Right atrium auricular region (tissue), 2 donors: ENCODE measurements at places on chromosomes 5 and 9.

DNA sequence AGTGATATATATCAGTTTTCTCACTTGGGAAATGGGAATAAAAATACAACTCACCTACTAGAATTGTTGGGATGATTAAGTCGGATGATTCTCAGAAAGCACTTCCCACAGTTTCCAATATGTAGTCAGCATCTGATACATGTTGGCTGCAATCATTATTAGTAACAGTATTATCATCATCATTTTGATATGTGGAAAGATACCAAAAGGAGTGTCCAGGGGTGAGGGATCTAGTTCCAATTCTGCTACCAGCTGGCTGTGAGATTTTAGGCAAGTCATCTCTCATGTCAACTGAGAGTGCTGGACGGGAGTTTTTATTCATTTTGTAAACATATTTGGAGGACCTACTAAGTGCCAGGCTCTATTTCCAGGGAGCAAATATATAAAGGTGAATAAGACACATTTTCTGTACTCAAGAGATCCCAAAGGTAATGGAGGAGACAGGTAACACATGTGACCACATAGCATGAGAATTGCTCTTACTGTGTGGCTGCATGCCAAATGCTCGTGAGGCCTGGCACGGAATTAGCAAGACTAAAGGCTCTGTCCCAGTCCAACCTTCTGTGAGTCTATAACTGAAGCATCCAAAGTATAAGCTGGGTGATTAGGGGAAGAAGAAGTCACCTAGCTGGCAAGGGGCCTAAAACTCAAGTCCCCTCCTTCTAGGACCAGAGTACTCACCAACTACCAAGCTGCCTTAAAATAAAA is 83.0 kb downstream of the GRIA1 start:
- no peak for DNase-seq

DNA sequence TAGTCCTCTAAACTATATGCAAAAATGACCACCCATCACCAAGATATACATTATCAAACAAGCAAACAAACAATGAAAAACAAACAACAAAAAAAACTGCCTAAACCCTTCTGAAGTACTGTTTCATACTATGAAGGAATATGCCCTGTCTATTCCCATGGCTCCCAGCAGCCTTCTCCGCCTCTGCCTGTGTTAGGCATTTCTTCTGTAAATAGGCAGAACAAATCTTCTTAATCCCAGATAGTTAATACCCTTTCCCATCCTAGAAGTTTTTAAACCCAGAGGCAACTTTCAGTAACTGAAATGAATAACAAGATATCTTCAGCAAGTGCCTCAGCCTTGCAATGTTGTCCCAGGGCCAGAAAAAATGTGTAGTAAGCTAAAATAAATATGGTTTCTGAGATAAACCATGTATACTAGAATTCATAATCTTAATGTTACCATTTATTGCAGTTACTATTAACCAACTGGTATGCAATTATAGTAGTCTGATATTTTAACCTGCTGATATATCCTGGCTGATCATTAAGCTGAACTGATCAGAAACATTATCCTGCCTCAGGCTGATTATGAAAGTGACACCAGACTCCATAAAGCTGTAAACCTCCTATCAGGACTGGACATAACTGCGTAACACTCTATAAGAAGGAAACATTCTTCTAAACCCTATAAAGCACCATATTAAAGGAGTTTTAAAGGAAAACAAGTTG is 68.5 kb downstream of the ANKRD31 start:
- DNase-seq = no peak

DNA sequence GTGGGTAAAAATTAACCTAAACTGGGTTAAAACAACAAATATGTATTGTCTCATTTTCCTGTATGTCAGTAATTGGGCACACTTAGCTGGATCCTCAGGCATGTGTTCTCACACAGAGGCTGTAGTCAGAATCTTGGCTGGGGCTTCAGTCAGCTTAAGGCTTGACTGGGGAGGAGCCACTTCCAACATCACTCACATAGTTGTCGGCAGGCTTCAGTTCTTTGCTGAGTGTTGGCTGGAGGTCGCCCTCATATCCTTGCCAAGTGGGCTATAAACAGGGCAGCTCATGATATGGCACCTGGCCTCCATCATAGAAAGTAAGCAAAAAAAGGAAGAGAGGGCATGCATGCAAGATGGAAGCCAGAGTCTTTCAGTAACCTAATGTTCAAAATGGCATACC is 173.0 kb downstream of the GIN1 start:
- no peak for DNase-seq

DNA sequence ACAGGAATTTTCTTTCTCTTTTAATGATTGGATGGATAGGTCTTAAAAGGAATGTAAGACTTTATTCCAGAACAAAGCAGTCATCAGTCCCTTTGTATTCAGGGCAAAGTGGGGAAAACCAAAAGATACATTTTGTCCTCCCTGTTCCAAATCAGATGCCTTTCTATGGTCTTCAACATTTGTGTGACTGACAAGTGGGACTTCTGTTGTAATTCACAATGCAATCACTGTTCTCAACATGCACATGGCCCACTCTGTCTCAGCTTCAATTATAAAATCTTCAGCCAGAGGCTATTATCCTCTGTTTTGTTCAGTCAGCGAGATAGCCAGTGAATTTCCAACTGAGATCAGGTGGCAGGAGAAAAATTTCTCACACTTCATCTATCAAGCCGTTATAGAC is 95.5 kb upstream of the ERBIN start:
- no peak for DNase-seq

DNA sequence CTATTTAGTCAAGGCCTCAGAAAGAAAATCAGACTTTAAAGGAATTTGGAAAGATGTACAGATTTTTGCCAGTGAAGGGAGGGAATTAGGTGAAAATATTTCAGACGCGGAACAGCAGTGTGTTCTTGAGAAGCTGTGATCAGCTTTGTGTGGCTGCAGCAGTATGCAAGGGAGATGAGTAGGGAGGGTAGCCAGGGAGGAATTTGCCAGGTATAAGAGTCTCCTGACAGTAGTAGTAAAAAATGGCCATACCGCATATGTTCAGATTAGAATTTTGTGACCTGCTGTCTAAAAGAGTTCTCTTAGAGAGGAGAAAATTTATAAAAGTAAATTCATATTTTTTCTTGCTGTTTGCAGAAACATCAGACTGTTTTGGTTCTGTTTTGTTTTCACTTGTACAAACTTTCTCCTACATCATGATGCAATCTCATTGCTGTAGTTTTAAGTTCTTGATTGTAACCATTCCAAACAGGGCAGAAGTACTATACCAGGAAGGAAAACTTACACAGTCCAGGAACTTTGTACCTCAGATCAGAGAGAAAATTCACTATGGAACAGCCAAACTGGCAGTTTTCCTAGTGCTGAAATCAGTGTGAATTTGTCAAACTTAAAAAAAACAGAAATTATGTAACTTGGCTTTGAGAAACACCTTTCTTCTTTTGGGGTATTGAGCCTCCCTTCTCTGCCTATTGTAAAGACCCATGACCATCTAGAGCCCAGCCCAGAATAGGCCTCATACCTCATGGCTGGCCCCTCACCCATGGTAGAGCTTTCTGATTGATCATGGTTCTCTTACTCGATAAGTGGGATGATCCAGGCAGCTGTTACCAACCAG is 78.4 kb upstream of the NR3C1 start:
- no peak for DNase-seq

DNA sequence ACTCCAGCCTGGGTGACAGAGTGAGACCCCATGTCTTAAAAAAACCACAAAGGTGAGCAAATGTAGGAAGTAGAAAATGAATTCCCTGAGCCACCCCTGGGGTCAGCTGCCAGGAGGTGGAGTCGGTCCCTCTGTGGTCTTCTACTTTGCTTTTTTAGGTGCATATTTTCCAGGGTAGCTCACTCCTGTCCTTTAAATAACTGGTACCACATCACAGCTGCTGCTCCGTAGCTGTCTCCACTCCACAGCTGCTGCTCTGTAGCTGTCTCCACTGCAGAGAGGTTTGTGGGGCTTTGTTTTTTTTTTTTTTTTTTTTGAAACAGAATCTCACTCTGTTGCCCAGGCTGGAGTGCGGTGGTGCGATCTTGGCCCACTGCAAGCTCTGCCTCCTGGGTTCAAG is 8.9 kb downstream of the WDR5 start:
- no peak for DNase-seq

DNA sequence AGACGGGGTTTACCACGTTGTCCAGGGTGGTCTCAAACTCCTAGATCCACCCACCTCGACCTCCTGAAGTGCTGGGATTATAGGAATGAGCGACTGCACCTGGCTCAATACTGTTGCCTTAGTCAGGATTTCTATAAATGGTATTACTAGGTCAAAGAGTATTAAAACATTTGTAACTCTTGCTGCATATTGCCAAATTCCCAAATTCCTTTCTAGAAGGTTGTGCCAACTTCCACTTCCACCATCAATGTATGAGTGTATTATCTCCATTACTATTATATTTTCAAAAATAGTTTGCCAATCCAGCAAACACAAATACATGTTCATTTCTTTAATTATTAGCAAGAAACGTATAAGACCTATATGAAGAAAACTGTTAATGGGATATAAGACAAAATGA is 10.6 kb downstream of the PTGR1 start:
- DNase-seq = no peak

- DNase-seq = no peak
These were observed 190.1 kb downstream of the PARP8 start for GRCh38 chr5:50856401-50857119.

DNA sequence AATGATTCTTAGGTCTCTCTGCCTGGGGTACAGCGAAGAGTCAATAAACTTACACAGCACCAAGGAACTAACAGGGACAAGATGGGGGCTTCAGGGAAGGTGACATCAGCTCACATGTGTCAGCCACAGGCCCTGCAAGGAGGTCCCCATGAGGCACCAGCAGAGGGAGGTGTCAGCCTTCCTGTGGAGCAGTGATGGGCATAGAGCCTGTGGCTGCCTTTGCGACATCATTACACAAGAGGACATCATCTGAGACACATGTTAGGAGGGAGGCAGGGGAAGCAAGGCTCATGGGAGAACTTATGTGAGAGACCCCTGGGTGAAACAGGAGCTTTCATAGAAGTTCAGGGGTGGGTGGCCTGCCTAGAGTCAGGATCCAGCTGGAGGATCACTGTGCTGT is 389.6 kb downstream of the SEMA5A start:
- DNase-seq = no peak

GRCh38 chr9:11128156-11128555 is 515.4 kb upstream of the PTPRD start:
- no peak for DNase-seq

GRCh38 chr5:148725675-148726074 is 71.3 kb upstream of the HTR4 start:
- DNase-seq = no peak

GRCh38 chr9:103545260-103545659 is 548.8 kb upstream of the SMC2 start:
- DNase-seq = no peak

- no peak for DNase-seq
These were observed 283.2 kb downstream of the SH3GL2 start for GRCh38 chr9:17862101-17862500.

GRCh38 chr5:169706758-169707450 is 69.8 kb downstream of the DOCK2 start:
- no peak for DNase-seq

DNA sequence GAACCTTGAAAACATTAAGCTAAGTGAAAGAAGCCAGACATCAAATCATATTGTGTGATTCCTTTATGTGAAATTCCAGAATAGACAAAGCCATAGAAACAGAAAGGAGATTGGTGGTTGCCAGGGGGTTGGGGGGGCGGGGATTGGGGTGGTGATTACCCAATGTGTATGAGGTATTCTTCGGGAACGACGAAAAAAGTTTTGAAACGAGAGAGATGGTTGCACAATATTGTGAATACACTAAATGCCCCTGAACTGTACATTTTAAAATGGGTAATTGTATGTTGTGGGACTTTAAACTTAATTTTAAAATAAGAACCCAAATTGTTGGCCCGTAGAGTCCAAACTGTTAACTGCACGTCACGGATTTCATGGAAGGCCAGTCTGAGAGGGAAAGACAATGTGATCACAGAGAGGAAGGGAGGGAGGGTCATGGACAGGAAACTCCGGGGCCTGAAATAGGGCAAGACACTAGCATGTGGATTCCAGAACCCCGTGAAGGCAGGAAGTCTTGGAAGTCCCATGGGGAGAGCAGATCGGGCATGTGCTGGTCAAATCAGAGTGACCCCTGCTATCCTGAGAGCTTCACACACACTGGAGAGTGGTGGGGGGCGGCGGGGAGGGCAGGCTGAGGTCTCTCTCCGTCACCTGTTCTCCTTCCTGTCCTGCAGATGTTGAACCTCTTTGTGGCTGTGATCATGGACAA is 218.4 kb downstream of the CACNA1B start:
- no peak for DNase-seq

- DNase-seq = no peak
These were observed 26.3 kb upstream of the PTPDC1 start for GRCh38 chr9:94057918-94058317.

- no peak for DNase-seq
These were observed 8.0 kb upstream of the HABP4 start for GRCh38 chr9:96441798-96442445.

DNA sequence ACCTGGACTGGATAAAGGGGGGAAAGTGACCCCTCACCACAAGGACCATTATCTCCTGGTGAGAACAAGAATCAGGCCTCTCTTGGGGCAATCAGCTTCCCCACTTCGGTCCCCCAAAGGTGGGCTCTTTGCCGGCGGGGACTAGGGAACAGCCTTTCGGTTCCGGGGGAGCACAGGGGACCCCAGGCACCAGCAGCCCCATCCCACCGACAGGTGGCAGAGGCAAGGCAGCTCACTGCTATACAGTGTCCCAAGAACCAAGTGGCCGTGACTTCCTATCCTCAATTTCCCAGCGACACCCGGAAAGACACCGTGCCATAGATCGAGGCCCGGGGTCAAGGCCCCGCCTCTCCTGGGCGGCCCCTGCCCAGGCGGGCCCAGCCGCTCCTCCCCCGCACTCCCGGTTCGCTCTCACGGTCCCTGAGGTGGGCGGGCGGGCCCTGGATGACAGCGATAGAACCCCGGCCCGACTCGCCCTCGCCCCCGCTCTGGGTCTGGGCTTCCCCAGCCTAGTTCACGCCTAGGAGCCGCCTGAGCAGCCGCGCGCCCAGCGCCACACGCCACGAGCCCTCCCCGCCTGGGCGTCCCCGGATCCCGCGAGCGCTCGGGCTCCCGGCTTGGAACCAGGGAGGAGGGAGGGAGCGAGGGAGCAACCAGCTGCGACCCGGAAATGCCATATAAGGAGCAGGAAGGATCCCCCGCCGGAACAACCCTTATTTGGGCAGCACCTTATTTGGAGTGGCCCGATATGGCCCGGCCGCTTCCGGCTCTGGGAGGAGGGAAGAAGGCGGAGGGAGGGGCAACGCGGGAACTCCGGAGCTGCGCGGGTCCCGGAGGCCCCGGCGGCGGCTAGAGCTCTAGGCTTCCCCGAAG is 655 bp upstream of the EGR1 start:
- peak; percentile 99 for DNase-seq

DNA sequence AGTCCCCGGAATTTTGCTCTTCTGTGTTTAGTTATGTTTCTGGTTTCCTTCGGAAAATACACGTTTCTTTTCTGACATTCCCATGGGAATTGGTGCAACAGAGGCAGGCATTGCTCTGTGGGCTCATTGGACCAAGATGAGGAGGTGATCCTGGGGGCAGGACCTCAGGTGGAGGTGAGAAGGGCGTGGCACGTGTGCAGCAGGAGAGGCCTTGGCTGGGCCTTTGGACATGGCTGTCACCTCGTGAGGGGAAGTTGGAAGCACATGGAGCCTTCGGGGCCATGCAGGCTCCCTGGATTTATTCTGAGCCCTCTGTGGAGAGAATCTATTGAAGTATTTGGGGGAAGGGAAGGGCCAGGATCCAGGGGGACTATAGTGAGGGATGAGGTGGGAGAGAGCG is 44.5 kb downstream of the WNK2 start:
- DNase-seq = no peak
